ENCODE measurements at places on chromosomes 11 and 22.

DNA sequence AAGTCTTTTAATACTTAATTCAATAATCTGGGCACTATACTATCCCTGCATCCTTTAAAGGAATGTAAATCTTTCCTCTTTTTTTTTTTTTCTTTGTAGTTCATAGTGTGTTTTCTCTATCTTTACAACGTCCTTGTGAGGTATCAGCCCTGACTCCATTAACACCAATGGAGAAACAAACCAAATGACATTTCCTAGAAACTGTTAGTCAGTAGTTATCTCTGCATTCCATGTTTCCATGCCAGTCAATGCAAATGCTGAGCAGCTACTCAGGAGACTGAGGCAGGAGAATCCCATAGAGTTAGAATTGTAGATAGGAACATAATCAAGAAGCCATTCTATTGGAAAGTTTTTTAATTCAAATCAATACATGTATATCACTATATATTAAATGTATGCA, 182.2 kb downstream of the ARHGAP42 start:
- no peak for DNase-seq

DNA sequence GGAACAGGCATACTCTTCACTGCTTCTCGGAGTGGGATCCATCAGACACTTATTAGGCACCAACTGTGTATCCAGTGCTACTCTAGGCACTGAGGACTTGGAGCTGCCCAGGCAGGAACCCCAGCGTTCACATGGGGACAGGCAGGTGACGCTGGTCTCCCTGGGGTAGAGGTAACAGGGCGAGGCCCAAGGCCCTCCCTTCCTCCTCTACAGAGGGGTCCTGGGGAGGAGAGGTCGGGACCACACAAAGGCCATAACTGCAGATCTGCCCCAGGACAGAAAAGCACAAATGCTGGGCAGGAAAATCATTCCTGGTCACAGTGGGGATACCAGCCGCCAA, 262.2 kb downstream of the BRD1 start:
- no peak for DNase-seq

DNA sequence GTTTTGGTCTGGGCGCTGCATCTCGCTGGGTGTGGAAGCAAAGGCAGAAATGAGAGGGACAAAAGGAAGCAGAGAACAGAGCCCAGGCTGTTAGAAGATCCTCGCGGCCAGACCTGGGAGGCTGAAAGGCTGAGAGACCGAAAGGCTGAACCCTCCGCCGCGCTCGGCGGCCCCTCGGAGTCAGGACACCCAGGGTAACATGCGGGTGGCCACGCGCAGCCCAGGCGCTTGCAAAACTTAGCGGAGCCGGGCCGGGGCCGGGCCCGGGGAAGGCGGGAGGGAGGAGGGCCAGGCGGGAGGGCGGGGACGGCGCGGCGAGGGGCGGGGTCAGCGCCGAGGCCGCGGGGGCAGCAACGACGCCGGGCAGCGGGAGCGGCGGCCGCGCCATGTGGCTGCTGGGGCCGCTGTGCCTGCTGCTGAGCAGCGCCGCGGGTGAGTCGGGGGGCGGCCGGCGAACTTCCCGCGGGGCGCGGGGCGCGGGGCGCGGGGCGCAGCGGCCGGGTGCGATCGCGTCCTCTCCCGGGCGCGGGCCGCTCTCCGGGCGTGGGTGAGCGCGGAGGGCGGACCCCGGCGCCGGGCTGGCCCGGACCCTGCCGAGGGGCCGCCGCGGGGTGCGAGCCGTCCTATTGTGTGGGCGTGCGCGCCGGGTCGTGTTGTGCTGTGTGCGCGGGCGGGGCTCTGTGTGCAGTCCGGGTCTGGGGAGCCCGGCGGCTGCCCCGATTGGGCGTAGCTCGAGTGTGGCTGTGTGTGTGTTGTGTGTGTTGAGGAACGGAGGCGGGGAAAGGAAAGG, at the start of gene LDLRAD3:
TSS of gene LDLRAD3 (plus strand) at position 350 of the 790 bp plus-strand sequence. CDS start at position 387, 37 bp downstream.
- peak; percentile 86 for DNase-seq

DNA sequence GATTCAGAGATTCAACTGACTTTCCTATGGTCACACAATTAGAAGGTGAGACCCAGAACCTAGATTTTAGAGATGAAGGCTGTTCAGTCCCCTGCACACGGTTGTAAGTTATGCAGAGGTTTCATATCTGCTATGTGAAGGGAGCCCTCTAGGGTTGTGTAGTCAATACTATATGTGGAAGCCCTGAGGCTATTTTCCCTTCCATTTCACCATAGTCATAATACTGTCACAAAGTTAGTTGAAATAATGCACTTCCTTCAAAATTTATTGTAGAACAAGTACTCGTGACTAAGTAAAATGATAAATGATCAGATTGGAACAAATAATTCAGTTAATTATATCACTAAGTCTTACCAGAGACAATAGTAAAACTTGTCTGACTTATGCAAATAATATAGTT, 48.8 kb downstream of the ENDOD1 start:
- peak; percentile 63 for DNase-seq

- DNase-seq, result peak; percentile 58
Observed at GRCh38 chr22:36546092-36546804, 17.3 kb upstream of the EIF3D start.

GRCh38 chr11:57630171-57630570, 19.5 kb downstream of the YPEL4 start:
- DNase-seq, result no peak

GRCh38 chr22:46617986-46618647, 2.1 kb upstream of the GRAMD4 start:
- no peak for DNase-seq

GRCh38 chr11:74011360-74012073, 2.6 kb upstream of the UCP3 start:
- DNase-seq, result no peak

DNA sequence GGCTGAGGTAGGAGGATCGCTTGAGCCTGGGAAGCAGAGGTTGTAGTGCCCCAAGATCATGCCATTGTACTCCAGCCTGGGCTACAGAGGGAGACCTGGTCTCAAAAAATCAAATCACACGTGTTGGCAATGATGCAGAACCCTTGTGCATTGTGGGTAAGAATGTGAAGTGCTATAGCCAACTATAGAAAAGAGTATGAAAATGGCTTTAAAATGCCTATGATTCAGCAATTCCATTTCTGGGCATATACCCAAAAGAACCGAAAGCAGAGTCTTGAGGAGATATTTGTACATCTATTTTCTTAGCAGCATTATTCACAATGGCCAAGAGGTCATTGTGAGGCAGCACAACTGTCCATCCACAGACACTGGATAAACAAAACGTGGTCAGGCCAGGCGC, 2.6 kb upstream of the FADS3 start:
- DNase-seq, result peak; percentile 82

- no peak for DNase-seq
Observed at GRCh38 chr11:128036006-128036405, 551.4 kb downstream of the ETS1 start.

DNA sequence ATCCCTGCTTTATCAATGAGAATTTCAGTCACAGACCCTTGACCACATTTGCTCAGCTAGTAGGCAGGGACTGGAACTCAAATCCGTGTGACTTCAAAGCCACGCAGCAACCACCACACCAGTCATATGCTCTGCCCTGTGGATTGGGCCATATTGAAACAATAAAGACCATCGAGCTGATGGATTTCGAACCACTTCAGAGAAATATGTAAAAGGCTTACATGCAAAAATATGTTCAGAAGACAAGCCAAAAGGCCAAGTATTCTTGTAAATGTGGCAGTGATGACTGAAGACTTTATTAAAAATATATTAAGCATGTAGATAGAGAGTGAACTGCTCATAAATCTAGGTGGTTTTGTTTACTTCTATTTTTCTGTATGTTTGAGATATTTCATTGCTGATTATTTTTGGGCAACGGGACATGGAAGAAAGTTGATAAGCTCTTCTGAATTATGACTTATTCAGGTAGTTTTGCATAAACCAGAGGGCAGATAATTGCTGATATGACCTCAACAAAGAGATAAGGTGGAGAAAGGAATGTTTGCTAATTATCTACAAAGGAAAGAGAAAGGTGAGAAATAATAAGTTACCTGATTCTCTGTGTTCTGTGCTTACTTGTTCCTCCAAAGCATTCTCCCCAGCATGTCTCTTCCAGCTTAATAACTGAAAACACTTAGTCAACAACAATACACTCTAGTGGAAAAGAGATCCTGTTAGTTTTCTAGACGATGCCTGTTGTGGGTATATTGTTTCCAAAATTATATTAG, 99.4 kb downstream of the PDHX start:
- no peak for DNase-seq

DNA sequence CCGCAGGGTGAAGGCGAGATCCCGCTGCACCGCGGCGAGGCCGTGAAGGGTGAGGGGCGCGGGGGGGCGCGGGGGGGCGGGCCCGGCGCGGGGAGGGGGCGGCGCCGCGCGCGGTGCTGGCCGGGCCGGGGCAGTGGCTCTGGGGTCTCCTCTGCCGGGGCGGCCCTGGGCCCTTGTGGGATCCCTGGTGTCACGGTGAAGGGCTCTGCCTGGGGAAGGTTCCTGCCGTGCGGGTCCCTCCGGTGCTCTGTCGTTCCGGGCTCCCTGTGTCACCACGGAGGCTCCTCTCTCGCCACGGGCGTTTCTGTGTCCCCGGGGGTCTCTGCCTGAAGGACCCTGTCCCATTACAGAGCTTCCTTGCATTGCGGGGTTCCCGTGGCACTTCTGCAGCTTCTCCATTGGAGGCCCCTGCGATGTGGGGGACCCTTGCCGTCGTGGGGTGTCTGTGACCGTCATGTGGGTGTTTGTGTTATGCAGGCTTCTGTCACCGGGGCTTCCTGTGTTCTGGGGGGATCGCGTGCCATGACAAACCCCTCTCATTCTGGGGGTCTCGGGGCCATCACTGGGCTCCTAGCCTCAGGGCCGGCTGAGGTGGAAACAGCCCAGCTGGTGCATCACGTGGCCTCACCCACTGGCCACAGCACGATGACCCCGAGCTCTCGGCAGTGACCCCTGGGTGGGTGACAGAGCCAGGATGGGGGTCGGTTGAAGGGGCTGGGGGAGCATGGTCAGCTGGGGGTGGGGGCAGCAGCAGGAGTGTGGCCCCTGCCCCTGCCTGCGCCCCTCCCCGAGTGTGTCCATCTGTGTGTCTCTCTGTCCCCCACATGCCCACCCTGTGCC, 25.3 kb downstream of the SHANK3 start:
- no peak for DNase-seq

GRCh38 chr11:3022300-3022967, 30.3 kb upstream of the NAP1L4 start:
- DNase-seq, result peak; percentile 76

GRCh38 chr11:36467916-36468315, 42.2 kb downstream of the TRAF6 start:
- no peak for DNase-seq

DNA sequence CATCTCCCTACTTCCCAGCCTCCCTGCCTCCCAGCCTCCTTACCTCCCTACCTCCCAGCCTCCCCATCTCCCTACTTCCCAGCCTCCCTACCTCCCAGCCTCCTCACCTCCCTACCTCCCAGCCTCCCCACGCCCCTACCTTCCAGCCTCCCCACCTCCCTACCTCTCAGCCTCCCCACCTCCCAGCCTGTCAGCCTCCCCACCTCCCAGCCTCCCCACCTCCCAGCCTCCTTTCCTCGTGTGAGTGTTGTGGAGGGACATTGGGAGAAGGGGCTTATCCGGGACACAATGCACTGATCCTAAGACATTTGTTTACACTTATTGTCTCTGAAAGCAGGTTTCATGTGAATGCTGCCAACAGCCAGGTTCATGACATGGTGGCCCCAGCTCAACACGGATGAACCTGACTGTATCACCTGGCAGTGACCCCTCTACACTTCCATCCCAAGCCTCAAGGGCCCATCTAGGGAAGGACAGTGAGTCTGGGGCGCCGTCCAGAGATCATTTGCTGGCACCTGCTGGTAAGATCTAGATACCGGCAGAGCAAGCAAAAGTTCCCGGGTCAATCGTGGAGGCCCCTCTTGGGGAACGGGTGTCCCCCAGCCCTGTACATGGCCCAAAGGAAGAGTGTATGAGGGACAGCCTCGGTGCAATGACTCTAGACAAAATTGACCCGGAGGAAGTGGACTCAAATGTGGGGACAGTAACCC, 34.5 kb upstream of the TH start:
- no peak for DNase-seq

DNA sequence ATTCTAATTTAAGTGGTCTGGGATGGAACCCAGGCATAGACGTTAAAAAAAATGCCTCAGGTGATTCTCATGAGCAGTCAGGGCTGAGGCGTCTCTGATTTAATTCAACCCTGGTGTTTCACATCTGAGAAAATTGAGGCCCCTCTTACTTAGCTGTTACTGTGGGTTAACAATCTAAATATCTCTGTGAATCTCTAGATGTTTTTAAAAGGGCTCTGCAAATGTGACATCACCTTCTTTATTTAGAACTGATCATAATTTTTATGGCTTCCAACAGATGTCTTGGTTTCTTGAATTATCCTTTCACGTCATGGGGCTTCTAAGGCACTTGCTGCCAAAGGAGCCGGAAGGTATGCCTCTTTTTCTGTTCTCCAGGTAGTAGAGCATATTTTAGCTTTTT, 76.1 kb upstream of the LIN7C start:
- peak; percentile 35 for DNase-seq

DNA sequence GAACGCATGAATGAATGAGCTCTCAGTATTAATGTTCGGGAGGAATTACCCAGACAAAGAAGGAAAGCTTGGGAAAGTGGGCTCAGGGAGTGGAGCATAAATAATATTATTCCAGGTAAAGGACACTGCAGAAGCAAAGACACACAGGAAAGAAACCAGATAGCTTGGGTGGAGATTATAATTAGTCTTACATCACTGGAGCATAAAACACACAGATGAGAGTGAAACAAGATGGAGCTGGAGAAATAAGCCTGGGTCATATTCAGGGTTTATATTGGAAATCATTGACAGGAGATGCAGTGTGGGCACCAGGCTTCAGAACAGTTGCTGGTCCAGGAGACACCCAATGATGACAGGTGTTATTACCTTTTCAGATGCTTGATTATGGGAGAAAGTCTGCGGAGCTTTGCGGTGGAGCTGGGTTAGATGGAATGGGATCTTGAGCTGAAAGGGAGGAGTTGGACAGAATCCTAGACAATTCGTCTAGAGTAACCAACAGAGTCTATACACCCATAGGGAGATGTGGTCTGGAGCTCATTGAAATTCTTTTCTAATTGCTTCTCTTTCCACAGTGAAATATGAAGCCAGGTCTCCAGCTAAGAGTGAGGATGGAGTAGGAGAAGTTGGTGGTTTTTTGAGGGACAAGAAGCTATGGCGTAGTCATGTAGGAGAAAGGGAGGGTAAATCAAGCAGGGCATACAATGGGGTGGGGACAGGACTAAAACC, 227.2 kb downstream of the FAM76B start:
- DNase-seq, result no peak

DNA sequence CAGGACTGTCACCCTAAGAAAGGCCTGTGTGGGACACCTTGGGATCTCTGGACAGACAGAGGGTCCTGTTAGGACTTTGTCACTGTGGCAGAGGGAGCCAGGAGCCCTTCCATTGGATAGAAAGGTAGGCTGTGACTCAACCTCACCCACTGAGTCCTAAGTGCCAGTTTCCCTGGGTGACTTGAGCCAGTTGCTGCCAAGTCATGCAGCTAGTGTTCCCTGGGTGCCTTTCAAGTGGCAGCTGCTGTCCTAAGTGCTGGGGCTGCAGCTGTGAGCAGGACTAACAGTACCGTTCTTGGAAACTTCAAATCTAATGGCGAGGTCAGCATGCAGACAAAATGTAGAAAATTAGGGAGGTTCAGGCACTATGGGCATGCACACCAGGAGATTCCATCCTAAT, 393.7 kb downstream of the TMEM135 start:
- DNase-seq, result no peak

GRCh38 chr11:100855466-100856067, 168.5 kb downstream of the ARHGAP42 start:
- peak; percentile 80 for DNase-seq

- no peak for DNase-seq
Observed at GRCh38 chr11:40230821-40231220, 1228.6 kb downstream of the LRRC4C start.

Measured in fibroblast of villous mesenchyme (primary cell).